ENCODE measurements at places on chromosomes 5 and 9.

GRCh38 chr5:112973036-112973435 lies 3.6 kb upstream of the DCP2 start:
- H3K27me3 ChIP-seq, result no peaks in the 10 kb centered on the region
- H3K4me1 ChIP-seq, result no peaks in the 10 kb centered on the region
- no peak overlapping the region for H3K27ac ChIP-seq

GRCh38 chr5:109573766-109574165 lies 116.0 kb upstream of the MAN2A1 start:
- H3K27me3 ChIP-seq, result no peaks in the 10 kb centered on the region
- H3K4me1 ChIP-seq, result no peaks in the 10 kb centered on the region
- H3K27ac ChIP-seq, result no peak overlapping the region
- no peak overlapping the region for H3K4me3 ChIP-seq

DNA sequence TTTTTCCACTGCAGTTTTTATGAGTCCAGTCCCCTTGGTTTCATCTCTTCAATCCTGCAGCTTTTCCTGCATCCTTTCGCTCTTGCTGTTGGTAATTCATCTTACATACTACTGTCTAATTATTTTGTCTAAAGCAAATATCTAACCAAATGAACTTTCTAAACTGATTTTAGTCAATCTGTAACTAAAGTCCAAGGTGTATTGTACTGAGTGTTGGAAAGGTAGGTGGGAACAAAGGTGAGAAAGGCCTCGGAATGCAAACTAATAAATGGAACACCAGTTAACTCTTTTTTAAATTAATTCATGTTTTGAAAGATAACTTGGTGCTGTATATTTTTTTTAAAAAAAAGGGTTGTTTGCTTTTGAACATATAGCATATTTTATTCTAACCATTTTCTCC lies 152.7 kb upstream of the CYLC2 start:
- DNase-seq, result no peak
- no peak overlapping the region for H3K4me3 ChIP-seq
- H3K27ac ChIP-seq, result no peak overlapping the region

- DNase-seq, result no peak
- no peaks in the 10 kb centered on the region for H3K36me3 ChIP-seq
- H3K27me3 ChIP-seq, result no peaks in the 10 kb centered on the region
Measured at GRCh38 chr5:40160435-40160834, 519.3 kb upstream of the PTGER4 start.

DNA sequence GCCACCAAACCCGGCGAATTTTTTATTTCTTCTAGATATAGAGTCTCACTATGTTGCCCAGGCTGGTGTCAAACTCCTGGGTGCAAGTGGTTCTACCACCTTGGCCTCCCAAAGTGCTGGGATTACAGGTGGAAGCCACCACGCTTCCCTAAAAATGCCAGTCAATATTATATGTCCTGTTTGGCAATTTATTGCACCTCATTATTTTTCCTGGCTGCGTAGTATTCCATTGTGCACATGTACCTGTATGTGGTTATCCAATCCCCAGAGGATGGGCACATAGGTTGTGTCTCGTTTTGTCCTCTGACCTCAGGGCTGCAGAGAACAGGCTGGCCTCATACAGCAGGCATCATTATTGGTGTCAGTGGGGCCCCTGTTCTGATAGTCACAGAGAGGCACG lies 181.7 kb downstream of the C9orf50 start:
- DNase-seq, result no peak
- peaks cover 12% of the 10 kb centered on the region for H3K4me1 ChIP-seq
- H3K27ac ChIP-seq, result no peak overlapping the region
- no peaks in the 10 kb centered on the region for H3K36me3 ChIP-seq

GRCh38 chr5:107875833-107876232 lies 205.1 kb upstream of the EFNA5 start:
- no peak for DNase-seq
- no peaks in the 10 kb centered on the region for H3K27me3 ChIP-seq
- H3K27ac ChIP-seq, result no peak overlapping the region
- no peaks in the 10 kb centered on the region for H3K36me3 ChIP-seq

GRCh38 chr9:33453286-33453860 lies 6.0 kb upstream of the AQP3 start:
- no peaks in the 10 kb centered on the region for H3K4me1 ChIP-seq
- DNase-seq, result no peak
- no peaks in the 10 kb centered on the region for H3K36me3 ChIP-seq
- H3K27ac ChIP-seq, result no peak overlapping the region

DNA sequence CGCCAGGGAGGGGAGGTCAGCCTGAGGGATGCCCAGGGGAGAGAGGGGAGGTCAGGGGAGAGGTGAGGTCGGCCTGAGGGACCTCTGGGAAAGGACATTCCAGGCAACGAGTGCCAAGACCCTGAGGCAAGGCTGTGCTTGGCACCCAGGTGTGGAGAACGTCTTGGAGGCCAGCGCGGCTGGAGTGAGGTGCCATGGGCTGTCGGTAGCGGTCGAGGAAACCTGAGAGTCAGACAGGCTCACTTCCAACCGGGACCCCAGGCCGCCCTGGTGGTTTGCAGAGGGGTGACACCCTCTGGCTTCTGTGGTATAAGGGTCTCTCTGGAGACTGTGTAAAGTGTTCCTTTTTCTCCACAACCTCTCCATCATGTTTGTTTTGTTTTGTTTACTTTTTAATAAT lies 82.9 kb downstream of the CACNA1B start:
- H3K27me3 ChIP-seq, result no peaks in the 10 kb centered on the region
- H3K4me1 ChIP-seq, result no peaks in the 10 kb centered on the region
- DNase-seq, result no peak
- no peak overlapping the region for H3K27ac ChIP-seq
- H3K4me3 ChIP-seq, result no peak overlapping the region

DNA sequence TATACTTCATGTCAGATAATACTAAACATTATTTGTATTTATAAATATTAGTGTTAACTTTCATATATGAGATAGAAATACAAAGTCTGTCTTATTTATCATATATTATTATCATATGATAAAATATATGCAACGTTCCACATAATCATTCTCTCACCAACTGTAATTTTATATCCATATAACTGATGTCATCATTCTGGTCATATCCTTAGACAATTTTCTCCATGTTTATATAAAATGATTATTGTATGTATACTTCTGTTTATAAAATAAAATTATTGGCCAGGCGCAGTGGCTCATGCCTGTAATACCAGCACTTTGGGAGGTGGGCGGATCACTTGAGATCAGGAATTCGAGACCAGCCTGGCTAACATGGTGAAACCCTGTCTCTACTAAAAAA lies 2007.1 kb downstream of the EFNA5 start:
- H3K4me1 ChIP-seq, result no peaks in the 10 kb centered on the region
- no peak overlapping the region for H3K4me3 ChIP-seq
- no peak overlapping the region for H3K27ac ChIP-seq
- H3K36me3 ChIP-seq, result no peaks in the 10 kb centered on the region

GRCh38 chr5:55427157-55427556 lies 107.6 kb downstream of the PLPP1 start:
- no peaks in the 10 kb centered on the region for H3K4me1 ChIP-seq
- peaks cover 6% of the 10 kb centered on the region for H3K36me3 ChIP-seq
- no peak overlapping the region for H3K4me3 ChIP-seq
- no peaks in the 10 kb centered on the region for H3K27me3 ChIP-seq
- DNase-seq, result no peak

DNA sequence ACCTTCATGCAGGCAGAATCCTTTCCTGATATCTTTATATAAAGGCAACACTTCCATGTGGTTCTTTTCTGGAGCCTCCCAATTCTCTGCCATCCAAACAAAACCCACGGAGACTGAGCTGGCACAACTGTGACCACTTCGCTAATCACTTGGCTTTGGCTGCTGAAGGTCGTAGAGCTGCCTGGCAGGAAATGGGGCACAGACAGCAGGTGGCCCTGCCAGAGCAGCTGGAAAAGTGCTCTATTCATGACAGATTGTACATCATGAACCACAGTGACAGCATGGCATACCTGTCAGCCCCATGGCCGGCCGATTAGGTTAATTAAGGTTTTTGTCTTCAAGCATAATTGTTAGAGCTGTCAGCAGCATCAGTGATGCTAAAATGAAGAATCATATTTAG lies 141.9 kb upstream of the ANKRD55 start:
- no peak for DNase-seq
- no peak overlapping the region for H3K27ac ChIP-seq
- no peak overlapping the region for H3K4me3 ChIP-seq
- H3K4me1 ChIP-seq, result no peaks in the 10 kb centered on the region

DNA sequence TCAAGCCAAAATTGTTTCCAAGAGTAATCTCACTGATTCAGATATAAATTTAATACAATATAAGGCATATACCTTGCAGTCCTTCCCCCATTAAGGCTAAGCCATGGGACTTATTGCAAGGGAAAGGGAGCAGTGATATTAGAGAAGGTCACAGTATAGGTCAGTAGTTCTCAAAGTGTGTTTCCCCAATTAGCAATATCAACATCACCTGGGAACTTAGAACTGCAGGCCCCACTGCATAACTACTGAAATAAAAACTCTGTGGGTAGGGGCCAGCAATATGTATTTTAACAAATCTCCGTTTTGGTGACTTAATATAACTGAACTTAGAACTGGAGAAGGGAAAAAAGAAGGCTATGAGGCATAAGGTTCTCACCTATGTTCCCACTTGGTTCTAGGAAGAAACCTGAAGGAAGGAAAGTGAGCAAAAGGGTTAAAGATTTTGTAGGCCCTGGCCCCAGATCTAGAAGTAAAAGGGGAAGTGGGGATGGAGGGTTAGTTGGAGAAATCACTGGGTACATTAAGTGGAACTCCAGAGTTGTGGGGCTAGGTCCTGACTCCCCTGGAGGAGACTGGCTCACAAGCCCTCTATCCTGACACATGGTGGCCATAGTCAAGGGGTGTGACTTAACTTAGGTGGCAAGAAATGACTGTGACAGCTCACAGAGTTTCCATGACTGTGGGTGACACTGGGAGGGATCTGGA lies 40.7 kb downstream of the WDR36 start:
- H3K27me3 ChIP-seq, result no peaks in the 10 kb centered on the region
- DNase-seq, result no peak
- H3K4me1 ChIP-seq, result no peaks in the 10 kb centered on the region
- peak overlapping the region; percentile 55 for H3K27ac ChIP-seq

DNA sequence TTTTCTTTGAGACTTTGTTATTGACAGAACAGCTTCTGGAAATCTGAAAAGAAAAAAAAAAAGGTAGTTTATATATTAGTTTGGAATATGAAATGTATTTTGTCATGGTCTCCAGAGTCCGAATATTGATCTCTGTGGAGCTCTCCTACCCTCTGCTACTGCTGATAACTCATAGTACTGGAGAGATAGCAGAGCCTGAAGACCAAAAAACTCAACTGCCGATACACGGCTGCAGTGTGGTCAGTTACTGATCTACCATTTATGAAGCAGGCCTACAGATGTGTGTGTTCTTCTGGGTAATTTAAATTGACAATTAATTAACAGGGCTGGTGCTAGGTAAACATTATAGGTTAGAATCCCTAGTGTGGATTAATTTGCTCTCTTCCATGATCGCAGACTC lies 3.8 kb upstream of the FAM120A start:
- no peak overlapping the region for H3K4me3 ChIP-seq
- H3K36me3 ChIP-seq, result no peaks in the 10 kb centered on the region
- no peaks in the 10 kb centered on the region for H3K4me1 ChIP-seq
- DNase-seq, result no peak

GRCh38 chr9:90219548-90220118 lies 423.0 kb downstream of the DIRAS2 start:
- no peak overlapping the region for H3K27ac ChIP-seq
- no peaks in the 10 kb centered on the region for H3K36me3 ChIP-seq
- H3K4me1 ChIP-seq, result no peaks in the 10 kb centered on the region
- DNase-seq, result no peak
- H3K27me3 ChIP-seq, result peaks cover 19% of the 10 kb centered on the region

DNA sequence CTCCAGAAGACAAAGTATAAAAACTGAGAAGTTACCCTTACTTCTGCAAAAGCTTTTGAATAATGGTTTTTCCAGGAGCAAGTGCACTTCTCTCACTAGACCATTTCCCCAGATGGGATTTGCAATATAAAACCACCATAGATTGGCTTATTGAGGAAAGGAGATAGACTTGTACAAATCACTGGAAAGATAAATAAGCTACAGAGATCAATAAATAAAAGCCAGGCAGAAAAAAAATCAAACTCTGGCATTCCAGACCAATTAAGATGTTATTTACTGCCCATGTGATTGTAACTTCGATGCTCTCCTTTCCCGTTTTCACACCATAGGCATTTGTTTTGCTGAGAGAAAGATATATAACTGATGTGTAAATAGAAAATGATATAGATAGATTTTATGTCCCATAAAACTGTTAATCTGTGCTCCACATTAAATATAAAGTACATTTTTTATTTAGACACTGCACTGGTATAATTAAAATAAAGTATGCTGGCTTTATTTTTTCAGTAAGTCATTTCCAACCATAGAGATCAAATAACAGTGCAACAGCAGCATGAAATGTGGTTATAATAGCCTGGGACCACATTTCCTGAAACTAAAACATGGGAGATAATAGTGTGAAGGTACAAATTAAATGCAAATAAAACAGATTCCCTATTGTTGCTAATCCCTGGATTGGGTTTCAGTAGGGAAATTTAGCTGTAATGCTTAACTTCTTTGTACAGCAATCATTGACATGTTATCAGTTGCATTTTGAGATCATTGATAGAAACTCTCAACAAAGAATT lies 177.7 kb downstream of the NR2F1-AS1 start:
- H3K4me3 ChIP-seq, result no peak overlapping the region
- H3K27me3 ChIP-seq, result no peaks in the 10 kb centered on the region
- no peaks in the 10 kb centered on the region for H3K4me1 ChIP-seq
- DNase-seq, result no peak
- H3K27ac ChIP-seq, result no peak overlapping the region

- no peak for DNase-seq
- H3K27ac ChIP-seq, result no peak overlapping the region
- no peaks in the 10 kb centered on the region for H3K36me3 ChIP-seq
- H3K27me3 ChIP-seq, result no peaks in the 10 kb centered on the region
- H3K4me1 ChIP-seq, result no peaks in the 10 kb centered on the region
- no peak overlapping the region for H3K4me3 ChIP-seq
Measured at GRCh38 chr9:106478727-106479126, 384.2 kb upstream of the ZNF462 start.

DNA sequence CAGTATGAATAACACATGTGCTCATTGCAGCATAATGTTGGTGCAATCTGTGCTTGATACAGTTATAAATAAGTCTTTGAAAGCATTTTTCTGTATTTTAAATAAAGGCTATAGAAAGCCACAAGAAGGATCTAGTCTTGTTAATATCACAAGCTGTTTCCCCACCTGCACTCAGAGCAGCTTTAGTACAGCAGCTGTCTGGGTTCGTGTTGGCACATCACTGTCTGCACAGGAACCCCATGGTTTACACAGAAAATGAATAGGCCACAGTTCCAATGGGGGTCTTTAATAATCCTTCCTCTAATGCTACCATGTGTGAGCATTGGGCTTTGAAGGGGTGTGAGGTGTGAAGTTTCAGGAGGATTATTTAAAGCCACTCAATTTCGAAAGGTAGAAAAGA lies 2269.7 kb downstream of the MAT2B start:
- no peak overlapping the region for H3K4me3 ChIP-seq
- H3K27me3 ChIP-seq, result no peaks in the 10 kb centered on the region
- no peak for DNase-seq
- no peak overlapping the region for H3K27ac ChIP-seq
- no peaks in the 10 kb centered on the region for H3K4me1 ChIP-seq

DNA sequence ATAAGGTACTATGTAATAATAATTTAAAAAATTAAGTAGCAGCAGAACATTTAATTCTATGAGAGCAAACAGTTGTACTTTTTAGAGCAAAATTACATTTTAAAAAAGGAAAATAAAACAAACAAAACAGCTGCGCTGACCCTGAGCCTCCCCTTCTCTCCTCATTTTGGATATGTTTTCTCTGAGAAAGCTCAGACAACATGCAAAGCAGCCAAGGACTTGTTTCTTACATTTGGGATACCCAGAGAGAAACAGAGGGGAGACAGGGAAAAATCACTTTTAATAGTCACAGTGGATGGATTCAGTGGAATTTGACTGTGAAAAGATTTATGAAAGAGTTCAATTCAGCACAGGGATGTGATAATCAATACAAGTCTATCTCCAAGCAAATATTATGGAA lies 299.2 kb downstream of the EBF1 start:
- H3K4me3 ChIP-seq, result no peak overlapping the region
- no peak overlapping the region for H3K27ac ChIP-seq
- no peaks in the 10 kb centered on the region for H3K27me3 ChIP-seq

Data from breast epithelium (tissue), 4 donors.